Left hindlimb (tissue), 1 donor: ENCODE measurements at places on chromosomes 12 and 14.
A peak's percentile ranks its signal among the peaks of the same experiment; 100 is the strongest.

DNA sequence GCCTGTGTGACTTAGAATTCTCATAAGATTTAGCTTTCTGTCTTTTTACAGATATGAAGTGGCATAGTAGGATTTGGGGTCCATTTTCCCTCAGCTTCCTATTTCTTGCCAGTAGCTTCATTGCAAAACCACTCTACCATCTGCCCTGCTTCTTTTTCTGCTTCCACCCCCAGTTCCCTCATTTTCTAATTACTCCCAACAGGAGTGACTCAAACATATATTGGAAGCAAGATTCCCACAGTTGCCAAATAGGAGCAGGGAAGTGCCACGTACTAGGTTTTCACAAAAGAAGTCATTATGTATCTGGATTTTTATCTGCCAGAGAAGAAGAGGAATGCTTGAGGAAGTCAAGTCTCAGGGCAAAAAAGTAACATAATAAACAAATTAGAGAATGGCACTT is 64.1 kb downstream of the ANO4 start:
- DNase-seq, result no peak

GRCh38 chr14:68779761-68780323 is 13.0 kb downstream of the ZFP36L1 start:
- DNase-seq, result no peak

- no peak for DNase-seq
Observed at GRCh38 chr12:68932128-68932960, 627 bp downstream of the CPM start.

GRCh38 chr12:120903412-120904196 is 554 bp downstream of the SPPL3 start:
- peak; percentile 59 for DNase-seq

DNA sequence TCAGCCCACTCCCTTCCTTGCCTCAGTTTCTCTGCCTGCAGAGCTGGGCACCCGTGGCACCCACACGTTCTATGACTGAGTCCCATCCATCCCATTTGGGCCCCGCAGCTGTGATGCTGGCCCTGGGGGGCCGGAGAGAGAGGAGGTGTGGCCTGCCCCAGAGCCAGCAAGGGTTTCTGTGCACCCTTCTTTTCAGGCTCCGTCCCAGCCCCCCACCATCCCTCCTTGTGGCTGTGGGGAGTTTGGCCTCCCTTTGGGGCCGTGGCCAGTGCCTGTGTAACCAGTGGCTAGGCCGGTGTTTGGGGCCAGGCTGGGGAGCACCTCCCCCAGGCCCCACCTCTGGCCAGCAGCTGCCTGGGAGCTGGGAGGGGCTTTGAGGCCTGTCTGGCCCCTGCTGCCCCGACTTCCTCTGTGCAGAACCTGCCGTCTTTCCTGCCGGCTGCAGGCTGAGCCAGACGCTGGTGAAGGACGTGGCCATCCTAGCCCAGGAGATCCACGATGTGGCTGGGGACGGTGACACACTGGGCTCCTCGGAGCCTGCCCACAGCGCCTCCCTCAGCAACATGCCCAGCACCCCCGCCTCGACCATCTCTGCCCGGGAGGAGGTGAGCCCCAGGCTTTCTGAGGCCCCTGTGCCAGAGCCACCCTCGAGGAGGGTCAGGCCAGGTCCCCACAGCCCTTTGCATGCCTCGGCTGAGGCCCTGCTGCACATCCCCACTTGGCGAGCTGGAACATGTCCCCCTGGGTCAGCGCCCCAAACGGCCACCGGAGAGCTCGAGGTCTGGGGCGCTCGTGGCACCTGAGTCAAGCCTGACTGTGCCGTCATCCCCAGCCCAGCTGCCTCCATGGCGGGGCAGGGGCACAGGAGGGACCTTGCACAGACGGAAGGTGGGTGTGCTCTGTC is 27.7 kb downstream of the CEP170B start:
- peak; percentile 40 for DNase-seq

GRCh38 chr12:122159882-122160281 is 14.1 kb downstream of the IL31 start:
- no peak for DNase-seq

GRCh38 chr12:121209624-121210572 is at the start of gene P2RX4:
TSS of gene P2RX4 (plus strand) at chr12:121210129. CDS start at chr12:121210165, 36 bp downstream.
- peak; percentile 89 for DNase-seq

GRCh38 chr12:68267892-68268396 is 14.5 kb upstream of the IL22 start:
- no peak for DNase-seq

DNA sequence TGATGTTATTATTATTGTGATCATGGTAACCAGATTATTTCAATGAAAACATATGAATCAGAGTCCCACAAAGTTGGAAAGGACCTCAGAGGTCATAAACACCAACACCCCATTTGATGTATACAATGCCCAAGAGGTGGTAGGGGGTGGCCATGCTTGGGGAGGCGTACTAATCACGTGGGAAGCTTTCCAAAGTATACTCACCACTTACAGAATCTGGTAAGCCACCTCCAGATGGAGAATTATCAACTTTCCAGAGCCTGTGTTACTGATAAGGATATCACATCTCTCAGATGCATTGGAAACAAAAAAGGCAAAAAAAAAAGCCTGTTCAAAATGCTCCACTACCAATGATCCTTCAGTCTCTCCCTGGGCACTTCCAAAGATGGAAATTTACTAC is 8.4 kb downstream of the DAD1 start:
- DNase-seq, result no peak

- no peak for DNase-seq
Observed at GRCh38 chr12:59070322-59070933, 150.1 kb upstream of the LRIG3 start.

GRCh38 chr14:56055511-56055910 is 62.7 kb upstream of the PELI2 start:
- DNase-seq, result no peak

GRCh38 chr12:49230805-49231194 is 34.1 kb upstream of the TUBA1C start:
- no peak for DNase-seq

GRCh38 chr12:2083008-2083407 is 30.2 kb downstream of the CACNA1C start:
- no peak for DNase-seq

DNA sequence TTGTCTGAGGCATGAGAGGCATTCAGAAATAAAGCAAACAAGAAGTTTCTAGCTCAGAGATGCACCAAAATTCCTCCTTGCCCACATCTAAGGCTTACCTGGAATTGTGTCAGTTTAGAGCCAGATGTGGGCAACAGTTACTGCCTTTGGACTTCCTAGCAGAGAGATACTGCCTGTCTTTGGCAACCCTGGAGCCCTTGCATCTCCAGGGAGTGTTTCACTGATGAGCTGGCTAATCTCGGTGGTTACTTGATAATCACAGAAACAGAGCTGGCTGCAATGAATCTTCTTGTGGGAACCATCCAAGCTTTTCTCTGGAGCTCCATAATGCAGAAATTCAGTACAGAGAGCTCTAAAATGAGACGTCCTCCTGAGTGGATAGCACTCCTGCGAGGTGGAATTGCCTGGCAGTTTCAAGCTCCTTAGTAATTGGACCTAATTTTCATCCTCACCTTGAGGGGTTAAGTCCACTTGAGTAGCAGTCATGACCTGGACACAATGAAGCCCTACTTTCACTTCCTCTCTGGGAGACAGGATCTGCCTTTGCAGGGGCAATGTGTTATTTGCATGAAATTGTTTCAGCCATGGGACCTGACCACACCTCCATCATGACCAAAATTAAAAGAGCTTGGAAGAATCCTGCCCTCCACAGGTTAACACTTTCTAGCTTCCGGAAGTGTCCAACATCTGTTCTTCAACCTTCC is 108.8 kb upstream of the ARHGAP5 start:
- DNase-seq, result no peak

GRCh38 chr12:85188619-85189018 is 91.4 kb upstream of the ALX1 start:
- no peak for DNase-seq

- no peak for DNase-seq
Observed at GRCh38 chr14:64298773-64299172, 4.6 kb upstream of the ESR2 start.

- no peak for DNase-seq
Observed at GRCh38 chr12:32016680-32017482, 57.7 kb downstream of the RESF1 start.

DNA sequence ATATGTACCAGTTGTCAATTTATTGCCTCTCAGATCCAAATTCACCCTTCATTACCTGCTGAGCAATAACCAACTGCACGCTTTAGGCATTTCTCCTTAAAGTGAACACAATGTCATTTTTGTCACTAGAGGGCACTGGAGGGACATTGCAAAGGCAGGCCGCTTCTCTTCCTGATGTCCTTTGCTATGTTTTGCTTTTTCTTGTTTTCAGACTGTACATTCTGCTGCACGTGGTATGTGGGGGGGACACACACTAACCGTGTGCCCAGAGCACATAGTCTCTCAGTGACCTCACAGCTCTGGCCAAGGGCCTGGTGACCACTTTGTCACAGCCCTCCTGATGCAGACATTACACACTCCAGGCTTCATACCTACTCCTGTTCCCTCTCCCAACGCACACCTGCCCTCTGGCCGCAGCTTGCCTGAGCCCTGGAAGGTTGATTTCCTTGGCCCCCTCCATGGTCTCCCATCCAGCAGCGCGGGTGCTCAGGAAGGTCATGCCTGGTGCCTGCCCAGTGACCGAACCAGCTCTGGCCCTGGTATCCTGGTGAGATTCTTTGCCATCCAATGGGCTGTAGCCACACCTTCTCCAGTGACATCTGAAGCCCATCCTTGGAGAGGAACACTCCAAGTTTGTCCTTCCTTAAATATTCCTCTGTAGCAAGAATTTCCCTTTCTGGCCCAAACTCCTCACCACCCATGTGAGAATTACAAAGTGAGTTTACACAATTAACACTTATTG is 39.9 kb downstream of the MYO1H start:
- no peak for DNase-seq

DNA sequence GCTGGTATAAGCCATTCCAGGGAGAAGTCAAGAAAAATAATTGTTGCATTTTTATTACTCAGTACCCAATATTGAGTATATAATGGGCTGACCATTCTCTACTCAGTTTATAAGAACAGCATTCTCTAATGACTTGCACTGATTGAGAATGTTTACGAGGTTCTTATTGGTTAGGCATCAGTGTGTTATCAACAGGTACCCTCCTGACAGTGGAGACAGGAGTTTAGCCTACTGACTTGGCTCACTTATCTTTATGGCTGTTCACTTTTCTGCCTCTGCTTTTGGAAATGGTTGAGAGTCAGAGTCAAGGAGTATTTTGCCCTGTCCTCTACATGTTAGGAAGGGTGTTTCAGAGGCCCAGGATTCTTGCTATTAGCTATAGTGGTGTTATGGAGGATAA is 228.0 kb upstream of the RGS6 start:
- DNase-seq, result no peak

- DNase-seq, result peak; percentile 22
Observed at GRCh38 chr14:104103446-104104075, 18.1 kb downstream of the ASPG start.

DNA sequence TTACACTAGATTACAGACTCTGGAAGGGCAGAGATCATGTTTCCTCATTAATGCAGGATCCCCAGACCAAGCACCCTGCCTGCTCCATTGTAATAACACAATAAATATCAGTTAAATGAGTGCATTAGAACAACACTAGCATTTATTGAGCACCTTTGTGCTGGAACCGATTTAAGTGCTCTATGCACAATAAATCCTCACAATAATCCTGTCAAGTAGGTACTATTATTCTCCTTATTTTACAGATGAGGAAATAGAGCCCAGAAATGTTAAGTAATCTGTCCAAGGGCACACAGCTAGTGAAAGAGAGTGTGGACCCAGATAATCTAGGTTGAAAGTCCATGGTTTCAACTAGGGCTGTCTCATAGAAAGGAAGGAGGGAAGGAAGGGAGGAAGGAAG is 69.8 kb downstream of the MAP1LC3B2 start:
- DNase-seq, result no peak
